ENCODE measurements at places on chromosomes 2 and 18.

- no peak for DNase-seq
These were observed 17.3 kb downstream of the SALL3 start for GRCh38 chr18:78996741-78997490.

DNA sequence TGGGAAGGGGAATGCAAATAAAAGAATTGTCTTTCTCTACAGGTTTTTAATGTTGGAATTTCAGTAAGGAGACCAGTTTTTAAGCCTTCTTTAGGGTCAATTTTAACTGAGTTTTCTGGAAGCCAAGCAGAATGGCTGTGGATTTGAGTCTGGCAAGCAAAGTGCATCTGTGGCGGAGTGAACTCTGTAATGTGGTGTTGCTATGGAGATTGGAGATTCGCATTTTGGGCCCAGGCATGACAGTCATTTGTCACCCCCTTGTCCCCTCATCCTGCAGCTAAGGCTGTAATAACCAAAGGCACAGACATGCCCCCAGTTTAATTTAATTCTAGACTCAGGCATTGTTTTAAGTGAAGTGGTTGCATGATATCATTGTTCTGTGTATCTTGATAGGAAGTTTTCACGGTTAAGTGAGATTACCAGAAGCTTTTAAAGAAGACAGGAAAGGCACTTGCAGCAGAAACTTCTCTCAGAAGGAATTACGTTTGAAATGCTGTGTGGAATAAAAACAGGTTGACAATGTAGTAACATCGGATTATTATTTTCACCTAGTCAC lies 30.6 kb downstream of the ARMC9 start:
- no peak for DNase-seq

- no peak for DNase-seq
These were observed 981 bp downstream of the ST8SIA3 start for GRCh38 chr18:57353137-57353939.

- DNase-seq = no peak
These were observed 366.1 kb downstream of the CLIP4 start for GRCh38 chr2:29481313-29481712.

DNA sequence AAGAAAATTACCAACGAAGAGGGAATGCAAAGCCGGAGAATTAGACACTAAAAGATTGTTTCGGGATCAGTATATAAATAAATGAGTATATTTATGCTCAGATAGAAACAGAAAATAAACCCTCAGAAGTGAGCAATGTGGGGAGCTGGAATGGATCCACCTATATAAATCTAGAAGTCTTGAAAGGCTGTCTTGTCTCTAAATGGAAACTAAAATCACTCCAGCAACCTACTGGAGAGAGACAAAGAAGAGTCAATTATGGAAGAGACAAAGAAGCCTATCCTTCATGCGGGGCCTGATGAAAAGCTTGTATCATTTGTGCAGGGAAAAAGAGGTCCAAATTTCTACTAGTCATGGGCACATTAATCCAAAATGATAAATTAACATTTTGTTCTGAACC lies 158.1 kb downstream of the DNAH7 start:
- no peak for DNase-seq

- no peak for DNase-seq
These were observed 98.2 kb downstream of the SOCS6 start for GRCh38 chr18:70387027-70387426.

DNA sequence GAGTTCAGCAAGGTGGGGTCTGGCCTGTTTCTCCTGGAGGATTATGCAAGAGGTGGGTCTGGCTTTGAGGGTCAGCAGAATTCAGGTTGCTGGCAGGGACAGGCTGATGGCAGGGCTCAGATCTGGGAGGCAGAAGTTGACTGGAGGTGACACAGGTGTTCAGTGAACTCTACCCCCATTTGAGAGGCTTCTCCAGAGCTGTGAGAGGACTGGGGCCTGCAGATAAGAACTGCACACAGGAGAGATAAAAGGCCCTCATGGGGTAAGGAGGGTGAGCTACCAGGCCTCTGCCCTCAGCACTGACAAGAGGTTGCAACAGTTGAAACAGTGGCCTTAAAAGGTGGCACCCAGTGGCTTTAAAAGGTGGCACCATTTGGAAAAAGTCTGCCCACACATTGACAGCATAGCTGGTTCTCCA lies 13.1 kb downstream of the MOCOS start:
- no peak for DNase-seq

DNA sequence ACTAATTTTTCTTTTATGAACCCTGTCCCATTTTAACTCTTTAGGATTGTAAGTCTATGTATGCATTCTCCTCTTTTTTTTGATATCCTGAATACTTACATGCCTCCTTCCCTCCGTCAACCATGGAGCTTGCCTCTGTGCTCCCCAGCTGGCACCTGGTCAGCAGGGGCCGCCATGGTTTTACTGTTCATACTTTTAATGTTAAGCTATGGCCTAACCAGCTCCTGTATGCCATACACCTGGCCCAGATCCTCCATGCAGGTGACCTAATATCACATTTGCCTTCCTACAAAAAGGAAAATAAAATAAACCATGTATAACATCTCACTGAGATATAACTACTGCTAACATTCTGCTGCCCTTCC lies 283.1 kb upstream of the TRIB2 start:
- DNase-seq = no peak
